NCI-H1417 (cell line): ENCODE measurements at places on chromosomes 5 and 9.

DNA sequence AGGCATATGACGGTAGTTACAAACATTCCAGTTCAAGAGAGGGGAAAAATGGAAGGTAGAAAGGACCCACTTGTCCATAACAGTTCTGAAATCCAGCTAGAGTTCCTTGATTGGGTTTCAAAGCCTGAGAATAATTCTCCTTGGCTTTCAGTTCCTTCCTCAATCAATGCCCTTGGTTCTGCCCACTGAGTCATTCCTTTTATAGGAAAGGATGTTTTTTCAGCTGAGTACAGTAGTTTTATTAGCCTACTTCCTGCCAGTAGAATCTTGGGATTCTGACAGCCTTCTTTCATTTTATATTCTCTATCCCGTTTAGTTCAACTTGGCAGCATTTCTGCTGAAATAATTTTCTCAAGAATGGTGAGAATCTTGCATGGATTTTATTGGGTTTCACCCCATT lies 386.9 kb upstream of the SMC2 start:
- DNase-seq, result no peak

- no peak for DNase-seq
Observed at GRCh38 chr9:84796404-84796803, 126.9 kb downstream of the NTRK2 start.

- no peak for DNase-seq
Observed at GRCh38 chr9:10597801-10598200, 15.0 kb downstream of the PTPRD start.

DNA sequence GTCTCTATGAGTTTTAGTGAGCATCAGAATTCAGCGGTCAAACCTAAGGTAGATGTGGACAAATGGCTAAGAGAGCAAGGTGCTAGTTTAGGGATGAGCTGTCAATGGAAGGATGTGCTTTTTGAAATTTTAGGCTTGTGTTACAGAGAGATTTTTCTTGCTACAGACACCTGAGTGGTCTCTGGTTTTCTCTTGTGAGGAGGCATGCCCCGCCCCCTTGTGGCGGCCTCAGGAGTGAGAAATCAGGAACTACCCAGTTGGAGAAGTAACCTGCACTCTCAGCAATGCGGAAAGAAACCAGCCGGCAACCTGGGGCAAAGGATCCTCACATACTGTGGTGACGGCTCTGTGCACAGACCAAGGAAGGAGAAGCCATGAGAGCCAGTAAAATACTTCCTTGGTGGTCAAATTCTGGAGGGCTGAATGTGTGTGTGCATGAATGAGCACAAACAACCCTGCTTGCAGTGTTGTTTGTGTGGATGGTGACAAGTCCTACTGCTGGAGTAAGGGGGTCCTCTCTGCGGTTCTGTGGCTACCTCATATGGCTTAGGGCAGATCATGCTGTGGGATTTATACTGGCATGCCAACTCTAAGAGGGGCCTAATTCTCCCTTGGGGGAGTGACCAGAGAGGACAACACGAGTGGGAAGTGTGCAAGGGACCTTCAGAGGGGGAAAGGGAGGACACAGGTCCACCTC lies 16.7 kb upstream of the HSD17B4 start:
- DNase-seq, result no peak

DNA sequence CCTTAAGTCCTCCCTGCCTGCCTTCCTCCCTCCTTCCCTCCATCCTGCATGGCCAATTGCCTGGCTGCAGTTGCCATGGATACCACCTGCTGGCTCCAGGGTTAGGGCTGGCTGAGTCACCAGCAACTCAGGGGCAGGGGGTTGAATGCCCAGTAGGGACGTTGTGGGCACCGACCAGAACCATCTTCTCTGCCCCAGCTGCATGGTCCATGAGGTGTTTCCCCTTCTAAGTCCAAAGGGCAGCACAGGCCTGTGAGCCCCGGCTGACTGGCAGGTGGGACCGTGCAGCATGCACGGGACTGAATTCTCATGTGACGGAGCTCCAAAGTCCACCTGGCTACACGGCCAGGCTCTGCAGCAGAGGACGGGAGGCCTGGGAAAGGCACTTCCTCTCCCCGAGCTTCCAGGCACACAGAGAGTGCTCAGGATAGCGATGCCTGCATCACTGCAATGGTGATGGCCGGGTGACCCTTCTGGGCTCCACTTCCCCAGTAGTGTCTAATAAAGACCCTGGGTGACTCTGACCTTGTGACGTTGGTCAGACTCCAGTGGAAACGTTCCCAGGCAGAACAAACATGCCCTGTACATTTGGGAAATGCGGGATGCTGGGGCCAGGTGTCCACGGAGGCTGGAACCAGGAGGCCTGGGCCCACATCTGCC lies 5.7 kb downstream of the ASS1 start:
- DNase-seq, result no peak

DNA sequence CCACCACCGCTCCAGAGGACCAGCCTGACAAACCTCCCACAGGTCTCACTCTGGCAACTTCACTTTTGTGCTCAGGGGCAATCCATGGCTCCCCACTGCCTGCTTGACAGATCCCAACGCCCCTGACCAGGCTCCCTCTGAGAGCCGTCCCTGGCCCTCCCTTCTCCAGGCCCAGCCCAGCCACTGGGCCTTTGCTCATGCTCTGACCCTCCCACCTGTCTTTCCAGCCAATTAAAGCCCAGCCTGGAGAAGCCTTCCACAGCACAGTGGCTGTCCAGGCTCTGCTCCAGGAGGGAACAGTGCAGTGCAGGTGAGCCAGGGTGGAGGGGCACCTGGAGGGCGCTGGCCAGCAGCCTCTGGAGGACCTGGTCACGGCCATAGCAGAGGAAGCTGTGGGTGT lies 3.3 kb downstream of the ENTPD2 start:
- no peak for DNase-seq

- no peak for DNase-seq
Observed at GRCh38 chr5:171481571-171482433, 62.4 kb downstream of the FGF18 start.

DNA sequence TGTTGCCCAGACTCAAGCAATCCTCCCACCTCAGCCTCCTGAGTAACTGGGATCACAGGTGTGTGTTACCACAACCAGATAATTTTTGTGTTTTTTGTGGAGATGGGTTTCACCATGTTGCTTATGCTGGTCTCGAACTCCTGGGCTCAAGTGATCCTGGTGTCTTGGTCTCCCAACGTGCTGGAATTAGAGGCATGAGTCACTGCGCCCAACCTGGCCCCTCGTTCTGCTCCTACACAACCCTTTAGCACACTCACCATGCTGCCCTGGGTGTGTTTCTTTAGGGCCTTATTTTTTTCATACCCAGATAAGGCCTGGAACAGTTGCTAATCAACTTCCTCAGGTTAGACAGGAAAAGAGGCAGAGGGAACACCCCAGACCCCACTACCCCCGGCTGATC lies 2.6 kb downstream of the PDZD2 start:
- no peak for DNase-seq

DNA sequence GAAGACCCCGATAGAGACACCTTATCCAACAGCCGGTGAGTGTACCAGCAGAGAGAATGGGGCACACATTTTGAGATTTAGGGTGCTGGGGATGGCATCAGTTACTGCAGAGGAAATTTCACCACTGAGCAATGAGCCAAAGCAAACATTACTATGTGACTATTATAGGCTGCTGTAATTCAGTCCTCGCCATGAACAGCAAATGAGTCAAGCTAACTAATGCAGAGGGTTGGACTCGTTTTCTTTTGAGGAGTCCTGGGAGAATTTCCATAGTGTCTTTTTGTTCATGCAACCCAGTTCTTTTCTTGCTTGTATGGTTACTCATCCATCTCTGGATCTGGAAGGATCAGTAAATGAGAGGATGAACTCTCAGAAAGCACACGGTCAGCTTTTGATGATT lies 323.8 kb downstream of the PSAT1 start:
- DNase-seq, result no peak

- no peak for DNase-seq
Observed at GRCh38 chr5:179302499-179303185, 42.6 kb downstream of the ADAMTS2 start.

- no peak for DNase-seq
Observed at GRCh38 chr9:65410926-65411325, 125.9 kb upstream of the FOXD4L5 start.

- no peak for DNase-seq
Observed at GRCh38 chr5:116953251-116953930, 378.8 kb upstream of the SEMA6A start.

DNA sequence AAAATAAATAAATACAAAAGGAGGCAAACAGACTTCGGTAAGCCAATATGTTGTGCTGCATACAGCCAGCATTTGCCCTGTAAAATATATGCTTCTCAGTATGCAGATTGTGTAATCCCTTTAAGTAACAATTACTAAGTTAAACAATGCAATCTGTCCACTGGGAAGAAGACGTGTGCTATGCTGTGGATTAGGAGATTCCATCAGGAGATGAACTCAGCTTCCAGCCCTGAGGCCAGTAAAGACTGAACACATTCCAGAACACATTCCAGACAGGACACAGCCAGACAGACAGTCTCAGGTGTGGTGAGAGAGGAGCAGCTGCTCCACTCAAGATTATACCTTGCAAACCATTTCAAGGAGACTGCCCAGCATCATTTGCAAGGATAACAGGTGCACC lies 97.8 kb downstream of the MPDZ start:
- DNase-seq, result no peak

DNA sequence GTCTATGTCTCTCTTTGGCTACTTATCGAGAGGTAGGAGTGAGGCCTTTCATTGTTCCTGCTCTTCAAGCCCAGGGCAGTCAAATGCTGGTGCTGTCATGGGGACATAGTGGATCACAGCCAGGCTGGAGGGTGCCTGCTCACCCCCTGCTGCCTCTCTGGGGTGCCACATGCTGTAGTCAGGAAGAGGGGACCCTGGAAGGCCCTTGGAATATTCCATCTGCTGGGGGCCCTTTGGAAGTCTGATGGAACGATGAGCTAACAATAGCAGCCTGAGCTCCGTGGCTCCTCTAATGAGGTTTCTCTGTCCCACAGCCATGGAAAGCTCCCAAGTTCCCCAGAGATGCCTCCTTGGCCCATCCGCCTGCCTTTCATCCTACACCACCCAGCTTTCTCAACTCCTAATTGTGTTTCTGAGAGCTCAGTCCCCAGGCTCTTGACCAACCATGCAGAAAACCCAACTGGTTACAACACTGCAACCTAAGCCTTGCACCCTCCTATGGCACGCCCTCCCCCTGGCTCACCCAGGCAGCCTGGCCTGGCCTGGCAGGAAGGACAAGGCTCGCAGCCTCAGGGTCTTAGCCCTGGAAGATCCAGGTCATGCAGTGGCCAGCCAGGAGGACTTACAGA lies 91.7 kb downstream of the NRG2 start:
- no peak for DNase-seq

- DNase-seq, result peak; percentile 72
Observed at GRCh38 chr9:92954049-92954861, 6.9 kb downstream of the FGD3 start.

- DNase-seq, result no peak
Observed at GRCh38 chr5:178416919-178417318, 173.3 kb downstream of the COL23A1 start.

- DNase-seq, result no peak
Observed at GRCh38 chr5:37170856-37171255, 78.3 kb downstream of the CPLANE1 start.

GRCh38 chr5:68285851-68286611 lies 70.5 kb downstream of the PIK3R1 start:
- DNase-seq, result no peak

- DNase-seq, result no peak
Observed at GRCh38 chr5:35672995-35673394, 55.3 kb downstream of the SPEF2 start.

GRCh38 chr5:59169081-59169767 lies 586.3 kb downstream of the RAB3C start:
- no peak for DNase-seq

DNA sequence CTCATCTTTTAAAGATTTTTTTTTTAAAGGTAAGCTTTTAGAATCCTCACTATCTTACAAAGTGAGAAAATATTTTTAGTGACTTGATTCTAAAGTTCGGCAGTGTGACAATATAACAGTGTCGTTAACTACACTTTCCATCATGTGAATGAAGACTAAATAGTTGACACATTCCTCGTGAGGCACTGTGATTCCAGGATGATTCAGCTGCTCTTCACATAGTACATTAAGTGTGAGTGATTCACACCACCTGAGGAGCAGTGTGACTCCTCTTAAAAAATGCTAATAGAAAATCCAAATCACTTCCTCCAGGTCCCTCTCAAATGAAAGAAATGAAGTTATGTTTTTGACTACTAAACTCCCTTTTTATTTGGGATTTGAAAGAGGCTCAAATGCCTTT lies 589.5 kb downstream of the GABRG2 start:
- no peak for DNase-seq

- no peak for DNase-seq
Observed at GRCh38 chr5:127995556-127995955, 88.0 kb upstream of the SLC12A2 start.

GRCh38 chr5:11733185-11733839 lies 170.9 kb downstream of the CTNND2 start:
- DNase-seq, result no peak

- DNase-seq, result no peak
Observed at GRCh38 chr9:123497830-123498229, 141.8 kb downstream of the CRB2 start.

GRCh38 chr5:32339198-32339597 lies 26.5 kb upstream of the MTMR12 start:
- DNase-seq, result peak; percentile 54

DNA sequence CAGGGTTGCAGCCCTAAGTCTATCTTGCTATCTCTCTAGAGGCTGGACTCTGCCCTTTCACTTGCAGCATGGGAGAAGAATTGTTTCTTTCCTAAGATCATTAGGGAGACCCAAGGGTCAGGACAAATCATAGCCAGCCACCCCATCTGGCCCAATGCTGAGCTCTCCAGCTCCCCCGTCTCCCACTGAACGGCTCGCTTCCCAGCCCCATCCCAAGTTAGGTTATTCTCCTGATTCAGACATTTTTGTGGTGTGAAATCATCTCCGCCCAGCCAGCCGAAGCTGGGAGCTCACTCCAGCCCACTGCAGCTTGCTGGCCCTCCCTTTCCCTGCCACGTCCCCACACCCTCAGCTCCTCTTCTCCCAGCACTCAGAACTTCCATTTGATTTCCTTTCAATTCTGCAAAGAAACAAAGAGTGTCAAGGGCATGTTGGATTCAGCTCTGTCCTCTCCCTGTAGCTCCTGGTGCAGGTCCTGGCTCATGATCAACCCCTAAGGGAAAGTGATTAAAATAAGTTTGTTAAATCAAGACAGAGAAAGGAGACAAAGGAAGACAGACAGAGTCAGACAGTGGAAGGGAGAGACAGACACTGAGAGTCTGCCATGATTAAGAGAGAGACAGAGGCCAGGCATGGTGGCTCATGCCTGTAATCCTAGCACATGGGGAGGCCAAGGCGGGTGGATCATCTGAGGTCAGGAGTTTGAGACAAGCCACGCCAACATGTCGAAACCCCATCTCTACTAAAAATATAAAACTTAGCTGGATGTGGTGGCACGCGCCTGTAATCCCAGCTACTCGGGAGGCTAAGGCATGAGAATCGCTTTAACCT lies 12.6 kb upstream of the SPARC start:
- DNase-seq, result no peak

DNA sequence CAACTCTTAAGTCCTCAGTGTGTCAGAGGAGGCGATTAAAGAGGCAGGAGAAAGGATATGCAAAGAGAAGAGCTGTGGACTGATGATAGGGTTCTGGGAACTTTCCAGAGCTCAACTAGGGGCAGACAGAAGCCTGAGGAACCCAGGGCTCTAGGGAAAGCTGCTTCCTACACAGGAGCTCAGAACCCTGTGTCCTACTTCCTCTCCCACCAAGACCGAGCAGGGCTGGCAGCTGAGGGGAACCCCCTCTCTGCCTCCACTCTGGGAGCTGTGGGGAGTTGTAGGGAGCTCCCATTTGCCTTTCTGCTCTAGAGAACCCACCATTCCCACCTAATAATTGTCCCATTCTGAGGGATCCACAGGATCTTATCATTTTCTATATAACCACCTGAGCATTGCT lies 674.3 kb downstream of the ACTL7B start:
- DNase-seq, result no peak
